ENCODE measurements at places on chromosomes 1 and 21. TPM values are rescaled to one million over a fixed set of nuclear protein-coding genes. Genes with fewer than 3 reads are reported as not detected.

The KLF17 gene
- total RNA-seq = not detected

The ECE1 gene
- total RNA-seq = 54.7 TPM

The KAZN gene
- 2.2 TPM for total RNA-seq

The CELSR2 gene
- 4.2 TPM for total RNA-seq

The BEST4 gene
- 0.11 TPM for total RNA-seq

The KCNE2 gene
- total RNA-seq = not detected

The UBL4B gene
- total RNA-seq = not detected

The BROX gene
- total RNA-seq = 28.9 TPM

The LORICRIN gene
- not detected for total RNA-seq

The DMRTA2 gene
- not detected for total RNA-seq

The STUM gene
- 0.85 TPM for total RNA-seq

The PTAFR gene
- 1.5 TPM for total RNA-seq

The CYP2J2 gene
- total RNA-seq = 91.7 TPM

The CLCA2 gene
- not detected for total RNA-seq

The LY9 gene
- total RNA-seq = not detected

The CTSE gene
- total RNA-seq = not detected

DNA sequence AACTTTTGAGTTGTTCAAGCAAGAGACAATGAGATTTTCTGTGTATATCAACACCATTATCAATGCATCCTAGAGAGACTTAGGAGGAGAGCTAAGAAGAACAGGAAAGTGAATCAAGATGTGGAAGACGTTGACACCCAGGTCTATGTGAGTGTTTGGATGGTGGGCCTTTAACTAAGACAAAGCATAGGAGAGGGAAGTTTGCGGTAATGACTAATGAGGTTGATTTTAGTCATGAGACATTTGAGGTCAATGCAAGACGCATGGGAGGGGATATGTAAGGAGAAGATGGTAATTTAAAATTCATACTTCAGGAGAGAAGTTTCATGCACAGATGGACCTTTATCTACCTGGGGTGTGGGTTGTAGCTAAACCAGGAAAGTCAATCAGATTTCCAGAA is 269.6 kb downstream of the VAV3 start:
- no peak for DNase-seq
- H3K4me3 ChIP-seq = no peak overlapping the region
- H3K36me3 ChIP-seq = no peaks in the 10 kb centered on the region
- no peaks in the 10 kb centered on the region for H3K4me1 ChIP-seq
- no peak overlapping the region for H3K27ac ChIP-seq

GRCh38 chr1:98005326-98006010 is 84.6 kb upstream of the DPYD start:
- H3K4me3 ChIP-seq = no peak overlapping the region
- DNase-seq = no peak
- peaks cover 2% of the 10 kb centered on the region for H3K27me3 ChIP-seq
- H3K36me3 ChIP-seq = no peaks in the 10 kb centered on the region
- H3K27ac ChIP-seq = no peak overlapping the region

- H3K27me3 ChIP-seq = peaks cover 41% of the 10 kb centered on the region
- no peaks in the 10 kb centered on the region for H3K36me3 ChIP-seq
- DNase-seq = peak; percentile 40
- peaks cover 22% of the 10 kb centered on the region for H3K4me1 ChIP-seq
Measured at GRCh38 chr1:38613996-38614395, 245.6 kb downstream of the RRAGC start.

GRCh38 chr1:50516056-50516455 is 92.8 kb upstream of the DMRTA2 start:
- H3K27me3 ChIP-seq = no peaks in the 10 kb centered on the region
- H3K4me3 ChIP-seq = no peak overlapping the region
- no peak overlapping the region for H3K27ac ChIP-seq
- DNase-seq = no peak

DNA sequence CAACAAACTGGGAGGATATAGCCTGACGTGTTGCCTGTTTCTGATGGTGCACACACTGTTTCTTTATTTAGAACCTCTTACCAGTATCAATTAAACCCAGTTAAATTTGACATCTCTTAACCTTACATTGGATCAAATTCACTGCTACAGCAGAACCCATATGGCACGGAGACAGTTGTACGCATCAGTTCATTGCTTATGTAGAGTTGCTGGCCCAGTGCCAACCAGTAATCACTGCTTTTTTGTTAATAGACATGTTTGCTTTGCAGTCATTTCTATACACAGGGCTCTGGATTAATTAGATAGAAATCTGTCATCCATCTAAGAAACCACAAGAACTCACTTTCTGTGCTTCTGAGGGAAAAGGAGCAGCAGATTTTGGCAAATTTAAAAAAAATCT is 154.0 kb downstream of the RWDD3 start:
- H3K4me1 ChIP-seq = peaks cover 7% of the 10 kb centered on the region
- no peak overlapping the region for H3K27ac ChIP-seq
- no peak overlapping the region for H3K4me3 ChIP-seq
- no peak for DNase-seq

DNA sequence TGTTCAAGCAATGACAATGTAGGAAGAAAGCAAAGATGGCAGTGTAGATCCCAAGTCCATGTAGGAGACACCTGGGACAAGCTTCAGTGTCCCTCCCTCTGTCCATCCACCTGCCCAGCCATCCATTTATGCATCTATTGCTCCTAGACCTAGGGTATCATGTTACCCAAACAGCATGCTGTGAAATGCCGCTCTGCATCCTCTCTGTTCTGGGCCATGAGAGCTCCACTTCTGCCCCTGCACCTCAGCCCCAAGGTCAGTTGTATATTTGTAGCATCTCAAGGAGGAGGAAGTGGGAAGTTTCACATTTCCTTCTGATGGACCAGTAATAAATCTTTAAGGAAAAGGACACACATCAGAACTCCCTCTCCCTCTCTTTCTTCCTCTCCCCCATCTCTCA is 27.9 kb upstream of the TSPEAR start:
- no peaks in the 10 kb centered on the region for H3K4me1 ChIP-seq
- H3K27ac ChIP-seq = no peak overlapping the region
- peaks cover 6% of the 10 kb centered on the region for H3K36me3 ChIP-seq
- no peak for DNase-seq
- H3K4me3 ChIP-seq = no peak overlapping the region

DNA sequence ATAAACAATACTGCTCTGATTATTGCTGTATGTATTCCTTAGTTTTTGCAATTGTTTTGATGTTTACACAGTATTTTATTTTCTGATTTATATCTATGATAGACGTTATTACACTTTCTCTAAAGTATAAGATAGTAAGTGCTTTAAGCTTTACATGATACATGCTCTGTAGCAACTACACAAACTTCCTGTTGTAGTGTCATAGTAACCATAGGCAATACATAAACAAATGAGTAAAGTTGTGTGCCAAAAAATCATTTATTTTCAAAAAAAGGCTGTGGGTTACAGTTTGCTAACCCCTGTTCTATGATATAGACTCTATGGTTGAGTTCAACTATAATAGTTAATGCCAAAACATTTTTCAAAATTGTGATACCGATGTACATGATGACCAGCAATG is 1156.4 kb downstream of the AMY1C start:
- H3K36me3 ChIP-seq = no peaks in the 10 kb centered on the region
- DNase-seq = no peak
- H3K4me1 ChIP-seq = no peaks in the 10 kb centered on the region
- no peaks in the 10 kb centered on the region for H3K27me3 ChIP-seq
- no peak overlapping the region for H3K4me3 ChIP-seq

DNA sequence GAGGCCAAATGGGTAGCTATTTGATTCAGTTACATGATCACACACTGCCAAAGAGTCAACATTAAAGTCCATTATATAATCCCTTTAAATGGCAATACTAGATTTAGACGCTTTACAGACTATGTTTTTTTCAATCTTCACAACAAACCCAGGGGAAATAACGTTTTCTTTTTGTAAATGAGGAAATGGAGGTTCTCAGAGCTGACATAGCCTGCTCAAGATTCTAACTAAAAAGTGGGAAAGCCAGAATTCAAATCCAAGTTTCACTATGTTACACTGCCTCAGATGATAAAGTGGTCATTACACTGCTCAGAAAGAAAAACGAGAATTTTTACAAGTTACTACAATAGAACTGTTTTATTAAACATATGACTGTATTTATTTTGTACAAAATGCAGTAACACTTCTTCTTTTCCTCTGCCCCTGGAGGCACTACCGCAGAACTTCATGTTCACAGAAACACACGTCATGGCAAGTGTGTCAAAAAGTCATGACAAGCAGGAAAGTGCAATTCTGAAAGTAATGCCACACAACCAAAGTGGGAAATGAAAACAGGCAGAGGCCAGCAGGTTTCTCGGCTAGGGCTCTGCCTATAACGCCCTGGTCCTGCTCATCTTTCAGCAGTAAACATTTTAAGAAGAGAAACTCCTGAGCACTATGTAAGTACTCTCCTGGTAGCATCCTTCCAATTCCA is 19.0 kb downstream of the THEMIS2 start:
- H3K4me3 ChIP-seq = no peak overlapping the region
- no peak for DNase-seq
- peak overlapping the region; percentile 37 for H3K27ac ChIP-seq
- H3K27me3 ChIP-seq = no peaks in the 10 kb centered on the region
- H3K36me3 ChIP-seq = peaks cover 74% of the 10 kb centered on the region

DNA sequence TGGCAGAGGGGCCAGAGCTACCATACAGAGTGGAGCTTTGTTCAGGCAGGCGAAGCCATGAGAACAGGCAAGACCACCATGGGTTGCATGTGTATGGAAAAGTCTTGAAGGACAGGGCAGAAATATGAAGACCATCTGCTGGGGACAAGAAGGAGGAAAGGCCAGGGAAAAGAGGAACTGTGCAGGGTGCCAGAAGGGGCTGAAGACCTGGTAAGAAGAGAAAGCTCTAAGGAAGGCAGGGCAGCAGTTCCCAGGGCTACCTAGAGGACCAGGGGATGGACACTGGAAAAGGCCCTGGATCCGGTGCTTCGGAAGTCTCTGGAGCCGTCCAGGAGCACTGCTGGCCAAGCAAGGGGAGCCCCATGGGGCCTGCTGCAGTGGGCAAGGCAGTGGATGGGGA is 43.4 kb downstream of the PKP1 start:
- no peak overlapping the region for H3K4me3 ChIP-seq
- H3K4me1 ChIP-seq = peaks cover 24% of the 10 kb centered on the region
- DNase-seq = no peak
- H3K36me3 ChIP-seq = no peaks in the 10 kb centered on the region

Data from left ventricle myocardium inferior (tissue), 1 donor.